ENCODE measurements at places on chromosomes 1 and 21.

GRCh38 chr1:32907435-32907834, 6.2 kb upstream of the TMEM54 start:
- no peak for DNase-seq

- DNase-seq: no peak
These were observed 24.8 kb upstream of the RNF19B start for GRCh38 chr1:32989160-32990050.

DNA sequence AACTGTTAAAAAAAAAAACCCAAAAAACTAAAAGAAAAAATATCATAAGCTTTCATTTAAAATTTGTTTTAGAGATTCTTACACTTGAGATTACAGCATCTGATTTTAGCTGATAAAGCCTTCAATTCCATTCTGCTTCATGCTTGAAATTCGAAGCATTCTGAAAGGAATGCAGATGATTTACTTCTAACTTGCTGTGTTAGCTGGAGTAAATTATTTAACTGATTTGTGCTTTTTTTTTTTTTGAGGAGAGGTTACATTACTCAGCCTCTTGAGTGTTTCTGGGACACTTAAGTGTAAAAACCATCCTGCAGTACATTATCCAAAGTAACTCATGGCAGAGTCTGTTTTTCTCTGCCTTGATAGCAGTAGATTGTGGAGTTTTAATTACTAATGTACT, 4.5 kb upstream of the TRIM67 start:
- DNase-seq: no peak

DNA sequence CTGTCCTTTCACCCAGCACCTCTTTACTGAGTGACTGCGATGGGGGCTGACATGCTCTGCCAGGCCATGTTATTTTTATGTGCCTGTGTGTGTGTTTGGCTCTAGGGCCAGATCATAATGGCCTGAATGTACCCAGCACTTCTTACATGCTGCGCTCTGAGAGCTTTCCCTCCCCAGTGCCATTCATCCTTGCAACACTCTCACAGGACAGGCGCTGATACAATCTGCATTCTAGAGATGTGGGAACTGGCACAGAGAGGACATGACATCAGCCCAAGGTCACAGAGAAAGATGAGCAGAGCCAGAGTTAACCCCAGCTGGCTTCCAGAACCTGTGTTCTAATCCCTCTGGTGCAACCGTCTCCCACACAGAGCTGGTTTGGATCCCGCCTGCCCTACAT, 54.5 kb downstream of the ARHGEF10L start:
- no peak for DNase-seq

- no peak for DNase-seq
These were observed 29.1 kb downstream of the CHML start for GRCh38 chr1:241611063-241611462.

DNA sequence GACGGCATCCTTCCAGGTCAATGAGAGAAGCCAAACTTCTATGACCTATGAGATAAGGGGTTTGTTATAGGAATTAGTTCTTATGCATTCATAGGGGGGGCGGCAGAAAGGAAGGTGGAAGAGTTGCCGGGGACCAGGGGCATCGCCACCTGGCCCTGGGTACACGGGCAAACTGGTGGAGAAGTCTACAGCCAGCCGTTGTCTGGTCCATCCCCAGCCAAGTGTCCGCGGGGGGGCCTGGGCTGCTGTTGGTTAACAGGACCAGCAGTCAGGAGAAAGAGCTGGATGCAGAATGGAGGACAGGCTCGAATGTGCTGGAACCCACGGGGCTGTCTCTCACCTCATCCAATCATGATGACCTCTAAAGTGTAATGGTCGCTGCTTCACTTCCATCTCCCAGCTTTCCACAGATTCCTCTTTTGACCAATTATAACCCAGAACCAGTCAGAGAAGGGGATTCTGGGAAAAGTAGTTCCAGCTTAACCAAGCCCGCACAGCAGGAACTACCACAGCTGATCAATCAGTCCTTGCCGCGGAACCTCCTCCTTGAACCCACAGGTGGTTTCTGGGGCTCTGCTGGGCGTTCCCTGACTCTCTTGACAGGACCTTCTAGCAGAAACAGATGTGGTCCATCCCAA, 17.8 kb downstream of the TMEM51 start:
- no peak for DNase-seq

DNA sequence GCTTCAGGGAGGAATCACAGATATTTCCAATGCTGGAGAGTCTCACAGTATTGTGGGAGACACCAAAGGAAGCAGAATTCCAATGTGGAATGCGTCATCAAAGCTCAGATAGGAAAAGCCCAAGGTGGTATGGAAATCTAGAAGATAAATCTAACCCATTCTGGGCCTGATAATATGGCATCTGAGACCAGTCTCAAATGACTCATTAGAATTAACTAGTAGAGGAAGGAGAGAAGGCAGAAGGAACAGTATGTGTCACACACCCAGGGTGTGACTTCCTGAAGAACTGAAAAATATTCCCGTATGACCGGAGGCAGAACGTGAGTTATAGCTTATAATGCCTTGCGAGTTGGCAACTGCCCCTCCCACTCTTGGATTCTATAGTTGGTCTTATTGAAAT, 499.2 kb downstream of the PLPP3 start:
- no peak for DNase-seq

DNA sequence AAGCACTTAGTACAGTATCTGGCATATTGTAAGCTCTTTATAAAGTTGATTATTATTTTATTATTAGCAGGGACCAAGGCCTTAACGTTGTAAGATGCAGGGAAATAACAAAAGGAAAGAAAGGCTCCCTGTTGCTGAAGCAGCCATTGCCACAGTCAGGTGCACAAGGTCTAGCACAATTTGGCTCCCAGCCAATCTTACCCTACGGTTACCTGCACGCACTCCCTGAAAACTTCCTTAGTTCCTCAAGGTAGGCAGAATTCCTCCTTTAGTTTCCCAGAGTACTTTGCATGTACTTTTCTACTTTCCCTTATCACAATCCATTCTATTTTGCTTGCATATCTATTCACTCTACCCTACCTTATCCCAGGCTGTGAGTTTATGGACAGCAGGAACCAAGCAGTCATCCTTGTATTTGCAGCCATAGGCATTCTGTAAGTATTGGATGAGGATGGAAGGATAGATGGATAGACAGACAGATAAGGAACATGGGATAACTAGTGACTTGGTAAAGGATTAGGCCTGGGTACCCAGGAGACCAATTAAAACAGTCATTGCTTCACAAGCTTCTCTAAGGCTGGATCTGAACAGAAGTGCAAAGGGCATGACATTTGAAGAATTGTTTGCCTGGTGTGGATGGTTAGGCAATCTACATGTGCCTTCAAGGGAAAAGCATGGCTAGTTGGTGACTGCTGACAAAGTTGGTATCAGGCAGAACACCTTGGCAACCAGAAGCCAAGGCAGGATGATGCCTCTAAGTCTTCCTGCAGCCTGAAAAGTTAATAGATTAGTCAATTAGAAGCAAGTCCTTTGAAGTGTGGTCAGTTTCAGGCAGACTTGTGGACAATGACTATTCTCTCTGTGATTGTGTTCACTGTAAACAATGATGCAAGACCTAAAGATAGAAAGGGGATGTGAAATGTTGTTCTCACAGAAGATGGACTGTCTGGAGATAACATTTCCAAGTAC, 20.8 kb upstream of the JAK1 start:
- no peak for DNase-seq

DNA sequence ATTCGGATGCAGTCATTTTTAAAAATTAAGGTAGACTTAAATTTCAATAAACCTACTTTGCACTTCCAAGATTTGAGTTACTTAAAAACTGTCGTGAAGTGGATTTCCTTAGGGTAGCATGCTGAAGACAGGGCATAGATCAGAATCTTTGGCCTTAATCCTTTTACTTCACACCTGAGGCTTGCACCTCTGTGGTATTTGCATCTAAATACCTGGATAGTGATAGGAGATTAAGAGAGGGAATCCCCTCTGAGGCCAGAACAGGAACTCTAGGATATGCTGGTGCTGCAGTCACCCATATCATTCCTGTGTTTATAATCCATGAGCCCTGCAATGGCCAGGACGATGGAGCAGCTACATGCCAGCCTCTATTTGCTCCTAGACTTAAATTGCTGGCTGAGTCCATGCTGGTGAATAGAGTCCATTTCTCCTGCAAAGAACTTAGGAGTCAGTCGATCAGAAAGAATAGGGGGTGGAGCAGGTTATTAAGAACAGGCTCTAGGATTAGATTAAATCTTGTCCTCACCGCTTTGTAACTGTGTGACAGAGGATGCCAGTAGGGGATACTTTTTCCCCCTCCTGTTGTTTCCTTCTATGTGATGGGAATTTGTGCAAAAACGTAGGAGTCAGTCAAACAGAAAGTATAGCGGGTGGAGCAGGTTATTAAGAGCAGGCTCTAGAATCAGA, 333.6 kb downstream of the DUSP10 start:
- DNase-seq: no peak

- DNase-seq: no peak
These were observed 25.7 kb upstream of the NBL1 start for GRCh38 chr1:19618428-19618827.

GRCh38 chr1:153168686-153169085, 18.0 kb upstream of the SPRR2G start:
- no peak for DNase-seq

- no peak for DNase-seq
These were observed 23.6 kb upstream of the APOBEC4 start for GRCh38 chr1:183676586-183677189.

DNA sequence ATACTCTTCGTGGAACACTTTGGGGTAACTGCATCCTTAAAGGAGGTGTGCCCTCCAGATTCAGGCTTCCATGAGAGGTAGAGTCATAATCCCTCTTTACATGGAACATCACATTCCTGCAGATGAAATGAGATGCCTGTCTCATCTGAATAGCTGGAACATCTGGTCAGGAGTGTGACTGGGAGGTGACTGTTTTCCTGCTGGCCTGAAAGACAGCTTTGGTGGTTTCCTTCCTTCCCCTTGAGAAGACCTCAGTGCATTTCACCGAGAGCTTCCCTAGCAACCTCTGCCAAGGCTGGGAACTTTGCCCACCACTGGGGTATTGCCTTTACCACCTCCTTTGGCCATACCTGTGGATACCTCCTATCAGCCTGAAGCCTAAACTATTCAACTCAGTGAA, 46.7 kb upstream of the GUCA2A start:
- no peak for DNase-seq

DNA sequence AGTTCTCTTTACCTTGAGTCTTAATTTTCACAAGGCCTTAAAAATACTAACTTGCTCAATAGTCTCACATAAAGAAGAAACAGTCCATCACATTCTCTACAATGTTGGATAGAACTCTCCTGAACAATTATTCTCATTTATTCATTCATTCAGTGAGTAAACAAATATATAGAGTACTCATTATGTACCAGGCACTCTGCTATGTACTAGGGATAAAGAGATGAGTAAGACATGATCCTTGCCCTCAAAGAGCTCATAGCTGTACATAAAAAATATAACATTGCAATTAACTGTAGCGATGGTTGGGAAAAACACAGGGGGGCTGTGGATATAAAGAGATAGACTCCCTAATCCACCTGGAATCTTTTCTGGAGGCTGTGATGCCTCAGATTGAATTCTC, 586.9 kb upstream of the BEND5 start:
- DNase-seq: no peak

DNA sequence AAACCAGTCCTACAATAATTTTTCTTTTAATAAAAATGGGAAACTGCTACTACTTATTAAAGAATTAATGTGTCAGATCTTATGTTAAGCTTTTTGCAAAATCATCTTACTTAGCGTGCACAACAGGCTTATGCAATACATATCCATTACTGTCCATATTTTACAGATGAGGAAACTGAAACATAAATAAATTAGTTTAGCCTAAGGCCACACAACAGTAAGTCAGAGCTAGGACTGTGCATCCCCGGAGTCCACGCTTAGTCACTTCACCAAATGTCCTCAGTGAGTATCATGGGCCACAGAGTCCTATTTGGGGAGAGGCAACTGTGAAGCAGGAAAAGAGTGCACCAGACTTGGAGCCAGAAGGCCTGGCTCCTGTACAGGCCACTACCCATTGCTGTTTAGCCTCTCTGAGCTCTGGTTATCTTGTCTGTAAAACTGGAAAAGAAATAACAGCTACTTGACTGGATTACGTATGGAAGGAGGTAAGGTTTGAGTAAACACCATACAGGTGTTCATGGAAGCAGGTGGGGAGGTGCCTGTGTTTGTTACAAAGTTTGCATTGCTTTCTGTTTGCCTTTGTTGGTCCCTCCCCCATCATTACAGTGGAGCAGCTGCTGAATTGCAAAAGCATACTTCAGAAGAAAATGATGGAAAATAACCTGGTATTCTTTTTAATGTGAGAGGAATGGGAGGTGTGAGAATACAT, 192.8 kb downstream of the FCRL5 start:
- DNase-seq: no peak

DNA sequence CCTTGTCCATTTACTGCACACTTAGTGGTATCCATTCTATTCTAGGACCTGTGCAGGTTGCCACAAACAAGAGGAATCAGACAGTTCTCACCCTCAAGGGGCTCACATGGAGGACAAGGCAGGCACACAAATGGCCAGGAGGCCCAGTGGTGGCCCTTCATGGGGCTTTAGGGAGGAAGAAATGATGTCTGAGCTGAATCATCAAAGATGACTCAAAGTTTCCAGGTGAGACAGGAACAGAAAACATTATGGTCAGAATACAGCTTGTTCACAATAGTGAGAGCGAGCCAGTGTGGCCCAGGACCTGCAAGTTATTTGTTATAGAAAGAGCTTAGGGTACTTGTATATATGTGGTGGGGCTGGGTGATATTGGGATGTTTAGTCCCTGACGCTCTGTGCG, 26.4 kb downstream of the SHISAL2A start:
- DNase-seq: no peak

DNA sequence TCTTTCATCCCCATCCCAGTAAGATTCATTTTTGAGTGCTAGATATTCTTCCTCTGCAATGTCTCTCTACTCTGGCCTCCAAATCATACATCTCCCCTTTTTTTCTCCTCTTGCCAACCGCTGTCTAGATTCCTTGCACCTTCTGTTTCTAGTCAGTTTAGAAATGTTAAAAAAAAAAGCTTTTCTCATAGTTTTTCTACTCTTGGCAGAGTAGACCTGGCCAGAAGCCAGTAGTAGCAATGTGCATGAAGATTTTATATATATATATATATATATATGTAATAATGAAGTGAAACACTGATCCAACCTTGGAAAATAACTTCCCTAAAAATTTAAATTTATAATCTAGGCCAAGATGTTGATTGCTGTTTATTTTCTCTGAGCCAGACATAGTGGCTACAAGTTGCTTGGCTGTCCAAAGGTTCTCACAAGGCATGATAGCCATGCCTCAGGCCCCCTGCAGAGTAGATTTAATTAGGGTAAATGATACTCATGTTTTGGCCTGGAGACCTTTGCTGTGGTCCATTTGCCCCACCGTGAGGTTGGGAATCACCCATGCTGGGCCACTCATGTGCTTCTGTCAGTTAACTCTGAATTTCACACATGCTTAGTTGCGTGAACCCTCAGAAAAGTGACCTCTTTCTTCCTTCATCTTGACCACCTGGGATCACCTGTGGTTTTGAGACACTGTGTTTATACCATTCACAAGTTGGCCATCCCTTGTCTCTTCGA, 103.4 kb upstream of the KCNE2 start:
- DNase-seq: no peak

DNA sequence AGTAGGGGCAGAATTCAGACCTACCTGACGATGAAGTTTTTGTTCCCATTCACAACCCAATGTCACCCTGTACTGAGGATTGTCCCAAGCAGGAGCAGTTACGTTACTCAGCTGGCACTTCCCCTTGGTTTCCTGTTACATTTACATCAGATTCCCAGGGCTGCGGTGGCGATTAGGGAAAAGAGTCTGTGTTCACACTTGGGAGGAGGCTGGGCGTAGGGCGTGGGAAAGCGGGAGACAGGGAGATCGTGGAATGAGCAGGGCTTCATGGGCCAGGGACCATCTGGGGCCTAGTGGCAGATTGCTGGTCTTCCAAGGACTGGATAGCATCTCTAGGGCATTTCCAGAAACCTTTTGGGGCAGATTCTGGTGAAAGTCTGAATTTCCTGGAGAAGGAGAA, 39.0 kb downstream of the TBX19 start:
- DNase-seq: no peak

All from type B pancreatic cell (in vitro differentiated cells).